ENCODE measurements at places on chromosomes 5 and 9.

DNA sequence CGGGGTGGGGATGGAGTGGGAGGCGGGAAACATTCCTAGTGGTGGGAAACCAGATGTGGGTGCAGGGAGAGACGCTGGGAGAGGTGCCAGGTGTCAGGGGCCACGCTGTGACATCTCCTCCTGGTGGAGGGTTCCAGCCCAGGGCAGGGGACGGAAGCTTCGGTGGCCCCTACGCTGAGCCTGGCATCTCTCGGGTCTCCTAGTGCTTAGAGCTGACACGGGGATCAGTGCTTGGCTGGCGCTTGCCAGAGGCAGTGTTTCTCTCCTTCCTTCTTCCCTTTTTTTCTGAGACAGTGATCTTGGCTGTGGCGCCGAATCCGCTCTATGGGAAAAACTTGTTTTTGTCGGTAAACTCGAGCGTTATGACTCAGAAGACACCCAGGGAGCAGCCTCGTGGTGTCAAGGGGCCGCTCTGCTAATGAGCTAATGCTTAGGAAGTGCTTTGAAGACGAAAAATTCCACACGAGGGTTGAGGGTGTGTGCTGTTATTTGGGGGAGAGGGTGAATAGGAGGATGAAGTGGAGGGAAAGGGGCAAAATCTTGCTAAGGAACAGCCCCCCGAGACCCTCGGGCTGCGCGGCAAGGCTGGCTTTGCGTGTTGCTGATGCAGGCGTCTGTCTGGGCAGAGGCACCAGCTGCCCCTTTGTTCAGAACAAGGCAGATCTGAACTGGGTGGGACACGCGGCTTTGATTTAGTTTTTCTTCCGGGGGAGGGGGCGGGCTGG, 20.4 kb upstream of the IER5L start:
- DNase-seq, result no peak

GRCh38 chr9:83937861-83938455, 16.7 kb upstream of the KIF27 start:
- no peak for DNase-seq

GRCh38 chr9:123266655-123267399, 1.6 kb downstream of the STRBP start:
- no peak for DNase-seq

- DNase-seq, result no peak
Observed at GRCh38 chr5:83914662-83915418, 194.2 kb upstream of the HAPLN1 start.

DNA sequence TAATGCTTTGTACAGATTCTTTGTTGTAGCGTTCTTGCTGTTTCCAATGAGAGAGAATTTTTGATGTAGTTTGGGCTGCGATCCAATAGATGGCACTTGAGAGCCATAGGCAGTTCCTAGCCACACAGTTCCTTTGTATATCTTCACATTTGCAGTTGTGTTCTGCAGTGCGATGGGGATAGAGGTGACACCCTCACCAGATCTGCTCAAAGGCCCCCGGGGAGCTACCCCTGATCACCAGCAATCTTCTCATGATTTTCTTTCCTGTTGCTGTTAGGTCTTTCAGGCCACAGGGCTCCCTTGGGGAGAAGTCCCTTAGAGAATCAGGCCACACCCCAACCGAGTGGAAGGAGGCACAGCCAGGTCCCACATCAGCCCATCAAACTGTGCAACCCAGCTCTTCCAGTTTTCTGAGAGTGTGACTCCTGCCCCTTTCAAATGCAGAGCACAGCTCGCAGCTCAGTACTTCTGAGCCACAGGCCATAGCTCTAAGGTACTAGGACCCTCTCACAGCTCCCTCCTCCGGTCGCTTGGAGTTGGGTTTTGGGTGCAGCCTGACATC, 353.7 kb downstream of the SLCO4C1 start:
- DNase-seq, result no peak

DNA sequence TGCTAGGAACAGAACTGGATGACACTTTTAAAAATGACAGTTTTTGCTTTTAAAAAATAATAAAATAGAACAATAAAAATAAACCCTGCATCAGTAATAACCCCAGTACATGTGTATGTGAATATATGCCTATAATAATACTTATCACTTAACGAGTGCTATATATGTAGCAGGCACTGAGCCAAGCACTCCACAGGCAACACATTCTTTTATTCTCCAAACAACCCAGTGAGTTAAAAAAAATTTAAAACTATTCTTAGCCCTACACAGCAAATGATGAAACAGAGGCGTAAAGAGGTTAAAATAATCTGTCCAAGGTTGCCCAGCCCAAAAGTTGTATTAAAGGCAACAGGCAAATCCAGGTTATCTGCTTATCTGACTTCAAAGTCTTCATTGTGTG, 124.5 kb upstream of the SMIM23 start:
- DNase-seq, result no peak

GRCh38 chr9:6218099-6218502, 2.5 kb downstream of the IL33 start:
- no peak for DNase-seq

DNA sequence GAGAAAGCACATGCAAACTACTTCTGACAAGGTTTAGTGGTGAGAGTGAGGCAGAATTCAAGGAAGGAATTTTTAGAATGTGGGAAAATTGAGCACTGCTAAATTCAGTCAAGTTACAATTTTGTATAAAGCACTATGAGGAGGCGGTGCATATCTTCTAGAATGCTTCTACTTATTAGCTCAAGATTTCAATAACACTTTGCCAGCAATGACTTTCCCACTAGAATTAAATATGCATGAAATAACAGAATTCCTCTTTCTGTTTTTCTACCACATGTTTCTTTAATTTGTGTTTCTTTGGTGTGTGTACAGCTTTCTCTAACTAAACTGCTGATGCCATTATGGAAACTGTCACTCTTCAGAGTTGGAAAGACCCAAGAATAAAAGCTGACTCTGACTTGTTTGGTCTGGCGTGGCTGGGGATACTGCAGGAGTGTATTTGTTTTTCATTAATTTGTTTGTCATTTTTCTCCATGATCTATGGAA, 163.5 kb downstream of the ARSB start:
- DNase-seq, result no peak

DNA sequence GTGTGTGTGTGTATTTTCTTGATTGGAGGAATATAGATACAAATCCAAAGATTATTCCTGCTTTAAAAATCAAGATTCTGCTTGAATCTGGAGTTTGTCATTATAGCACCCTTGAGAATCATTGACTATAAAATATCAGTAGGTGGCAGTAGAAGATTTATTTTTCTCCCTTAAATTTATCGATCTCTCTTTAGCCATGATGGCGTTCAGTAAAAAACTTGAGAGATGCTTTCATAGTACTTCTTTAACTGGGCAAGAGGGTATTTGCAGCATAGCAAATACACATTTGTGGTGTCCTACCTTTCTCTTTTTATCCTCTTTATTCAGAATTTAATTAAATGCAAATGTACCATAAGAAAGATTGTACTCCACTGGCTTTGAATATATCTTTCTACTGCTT, 307.7 kb downstream of the ADGRV1 start:
- DNase-seq, result no peak

- DNase-seq, result no peak
Observed at GRCh38 chr5:6393596-6394194, 15.3 kb upstream of the MED10 start.

Data from NCI-H1048 (cell line).